ENCODE measurements at places on chromosomes 7 and 10.

DNA sequence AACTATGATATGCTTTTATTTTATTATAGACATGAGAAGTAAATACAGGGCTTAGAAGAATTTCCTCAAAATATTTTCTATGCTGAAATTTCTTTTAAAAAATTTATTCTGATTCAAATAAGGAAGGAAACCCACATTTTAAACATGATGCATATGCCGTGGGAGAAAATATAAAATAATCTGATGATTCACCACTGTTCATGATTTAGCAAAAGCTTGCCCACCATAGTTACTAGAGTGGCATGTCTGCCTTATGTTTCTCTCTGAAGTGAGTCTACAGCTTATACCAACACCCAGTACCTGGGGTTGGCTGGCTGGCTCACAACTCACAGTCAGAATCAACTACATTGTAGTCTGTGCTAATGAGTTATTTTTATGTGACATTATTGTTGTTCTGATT lies 102.0 kb downstream of the GNAI1 start:
- no peak for DNase-seq

DNA sequence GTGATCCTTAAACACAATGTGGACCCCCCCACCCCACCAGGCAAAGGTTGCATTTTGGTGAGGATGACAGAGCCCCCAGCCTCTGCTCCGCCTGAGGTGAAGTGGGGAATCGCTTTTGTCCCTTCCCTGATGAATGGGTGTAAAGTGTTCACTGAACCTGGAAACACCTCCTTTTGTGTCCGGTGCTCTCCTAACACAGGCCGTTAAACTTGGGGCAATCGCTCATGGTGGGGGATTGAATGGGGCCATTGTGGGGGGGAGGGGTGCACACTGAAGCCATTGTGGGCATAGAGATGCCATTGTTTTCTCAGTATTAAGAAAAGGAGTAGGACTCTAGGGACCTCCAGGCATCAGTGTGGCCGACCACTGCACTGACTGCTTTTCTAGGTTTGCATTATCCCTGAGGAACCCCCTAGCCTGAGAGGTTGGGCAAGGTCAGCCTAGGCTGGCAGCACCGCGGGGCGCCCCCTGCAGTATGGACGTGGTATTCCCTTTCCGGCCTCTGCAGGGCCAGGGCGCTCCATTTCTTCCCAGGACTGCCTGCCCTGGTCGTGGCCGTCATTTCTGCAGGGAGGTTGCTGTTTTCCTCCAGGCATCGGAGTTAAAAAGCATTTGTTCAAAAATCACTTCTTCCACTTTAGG lies 158.3 kb downstream of the TCF7L2 start:
- no peak for DNase-seq

DNA sequence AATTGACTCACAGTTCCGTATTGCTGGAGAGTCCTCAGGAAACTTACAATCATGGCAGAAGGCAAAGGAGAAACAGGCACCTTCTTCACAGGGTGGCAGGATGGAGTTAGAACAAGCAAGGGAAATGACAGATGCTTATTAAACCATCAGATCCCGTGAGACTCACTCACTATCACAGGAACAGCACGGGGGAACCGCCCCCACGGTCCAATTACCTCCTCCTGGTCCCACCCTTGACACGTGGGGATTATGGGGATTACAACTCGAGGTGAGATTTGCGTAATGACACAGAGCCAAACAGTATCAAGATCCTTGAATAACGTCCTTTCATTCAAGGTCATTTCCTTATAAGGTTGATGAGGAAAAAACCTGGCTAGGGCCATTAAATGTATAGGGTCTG lies 176.6 kb downstream of the TPK1 start:
- DNase-seq, result no peak

DNA sequence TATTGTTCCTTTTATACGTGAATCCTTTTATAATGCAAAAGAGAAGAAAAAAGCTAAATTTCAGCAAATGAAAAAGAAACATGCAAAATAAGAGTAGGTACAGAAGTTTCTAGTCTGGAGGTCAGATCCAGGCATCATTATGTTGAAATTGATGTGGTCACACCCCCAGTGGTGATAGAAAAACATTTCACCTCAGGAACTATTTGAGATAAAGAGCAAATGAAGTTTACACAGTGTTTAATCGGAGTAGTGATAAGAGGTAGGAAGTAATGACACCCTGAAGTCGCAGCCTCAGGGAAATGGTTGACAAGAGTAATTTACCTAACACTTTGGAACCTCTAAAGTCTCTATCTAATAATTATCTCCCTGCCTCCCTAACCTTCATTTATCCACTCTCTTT lies 536.0 kb upstream of the STEAP1 start:
- DNase-seq, result no peak

DNA sequence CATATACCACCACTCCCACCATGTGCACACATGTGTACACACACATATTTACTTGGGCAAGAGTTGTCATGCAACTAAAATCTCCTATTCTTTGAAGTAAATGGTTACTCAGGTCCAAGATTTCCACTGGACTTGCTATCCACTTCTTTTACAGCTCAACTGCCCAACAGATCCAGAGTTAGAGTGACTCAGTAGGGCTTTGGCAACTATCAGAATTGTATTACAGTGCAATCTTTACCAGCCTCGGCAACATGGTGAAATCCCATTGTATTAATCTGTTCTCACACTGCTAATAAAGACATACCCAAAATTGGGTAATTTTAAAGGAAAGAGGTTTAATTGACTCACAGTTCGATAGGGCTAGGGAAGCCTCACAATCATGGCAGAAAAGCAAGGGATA lies 51.9 kb upstream of the ABLIM1 start:
- DNase-seq, result peak; percentile 22
